ENCODE measurements at places on chromosomes 7 and 10.

- DNase-seq, result no peak
These were observed 107.7 kb upstream of the GDF10 start for GRCh38 chr10:47192273-47192672.

GRCh38 chr10:124125305-124126116 lies 32.1 kb upstream of the CHST15 start:
- no peak for DNase-seq

GRCh38 chr10:28997734-28998133 lies 291.1 kb upstream of the LYZL1 start:
- no peak for DNase-seq

DNA sequence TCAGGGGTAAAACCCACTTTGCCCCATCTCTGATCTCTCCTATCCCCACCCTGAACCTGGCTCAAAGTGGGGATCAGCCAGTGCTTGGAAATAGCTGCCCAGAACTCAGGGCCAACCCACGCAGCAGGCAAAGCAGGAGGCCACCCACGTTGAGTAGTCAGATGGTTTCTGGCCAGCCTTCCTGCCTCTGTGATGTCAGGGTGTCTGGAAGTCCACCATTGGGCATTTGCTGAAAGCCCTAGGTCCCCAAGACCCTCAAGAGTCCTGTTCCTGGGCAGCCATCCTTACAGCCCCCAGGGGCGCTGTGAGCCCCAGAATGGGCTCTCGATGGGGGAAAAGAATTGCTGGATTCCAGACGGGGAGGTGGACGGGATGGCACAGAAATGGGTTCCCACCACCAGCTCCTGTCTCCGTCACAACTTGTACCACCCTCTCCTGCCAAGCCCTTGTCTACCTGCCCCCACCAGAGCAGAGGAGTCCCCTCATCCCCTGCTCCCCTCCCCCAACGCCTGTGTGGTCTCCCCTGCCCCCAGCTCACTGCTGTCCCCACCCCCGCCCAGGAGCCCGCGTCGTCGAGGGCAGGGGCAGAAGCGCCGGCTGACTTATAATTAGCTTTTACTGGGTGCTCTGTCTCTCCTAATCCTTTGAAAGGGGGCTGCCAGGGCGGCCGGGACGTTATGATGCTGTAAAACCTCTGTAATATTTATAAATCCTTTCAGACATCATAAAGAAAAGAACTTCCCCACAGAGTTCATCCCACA lies 3.9 kb downstream of the MYL10 start:
- no peak for DNase-seq

All from NCI-H1436 treated with DMSO at 0.1 percent for 48 hours (cell line).